ENCODE measurements at places on chromosomes 13 and 19.

DNA sequence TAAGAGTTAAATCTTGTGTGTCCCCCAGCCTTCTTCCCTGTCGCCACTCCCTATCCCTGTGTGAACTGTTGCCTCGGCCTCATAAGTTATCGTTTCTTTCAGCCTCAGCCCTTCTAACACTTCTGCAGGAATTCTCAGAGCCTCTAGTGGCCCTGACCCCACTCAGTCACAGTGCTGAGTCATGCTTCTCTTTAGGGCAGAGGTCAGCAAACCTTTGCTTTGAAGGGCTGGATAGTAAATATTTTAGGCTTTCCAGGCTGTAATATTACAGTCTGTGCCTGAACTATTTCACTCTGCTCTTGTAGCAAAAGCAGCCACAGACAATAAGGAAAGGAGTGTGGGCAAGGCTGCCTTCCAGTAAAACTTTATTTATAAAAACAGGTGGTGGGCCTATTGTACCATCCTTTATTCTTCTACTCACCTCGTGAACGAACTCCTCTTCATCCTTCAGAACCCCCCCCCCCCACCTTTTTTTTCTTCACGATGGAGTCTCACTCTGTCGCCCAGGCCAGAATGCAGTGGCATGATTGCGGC, 22.1 kb downstream of the MYO9B start:
- no peak for DNase-seq

DNA sequence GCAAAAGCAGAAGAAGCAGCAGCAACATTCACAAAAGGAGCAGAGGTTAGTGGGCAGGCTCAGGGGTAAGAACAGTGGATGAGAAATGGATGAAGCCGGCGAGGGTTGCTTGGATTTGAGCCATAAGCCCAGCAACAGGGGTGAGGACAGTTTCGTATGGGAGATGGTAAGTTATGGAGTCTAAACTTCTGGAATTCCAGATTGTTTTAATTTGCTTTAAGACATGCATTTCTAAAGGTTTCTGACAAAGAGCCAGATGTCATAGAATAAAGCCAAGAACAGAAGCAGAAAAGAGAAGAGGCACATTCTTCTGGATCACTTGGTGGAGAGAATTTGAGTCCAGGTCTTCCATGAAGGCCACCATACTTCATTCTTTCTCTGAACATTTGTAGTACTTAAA, 76.6 kb downstream of the TNFSF11 start:
- no peak for DNase-seq

DNA sequence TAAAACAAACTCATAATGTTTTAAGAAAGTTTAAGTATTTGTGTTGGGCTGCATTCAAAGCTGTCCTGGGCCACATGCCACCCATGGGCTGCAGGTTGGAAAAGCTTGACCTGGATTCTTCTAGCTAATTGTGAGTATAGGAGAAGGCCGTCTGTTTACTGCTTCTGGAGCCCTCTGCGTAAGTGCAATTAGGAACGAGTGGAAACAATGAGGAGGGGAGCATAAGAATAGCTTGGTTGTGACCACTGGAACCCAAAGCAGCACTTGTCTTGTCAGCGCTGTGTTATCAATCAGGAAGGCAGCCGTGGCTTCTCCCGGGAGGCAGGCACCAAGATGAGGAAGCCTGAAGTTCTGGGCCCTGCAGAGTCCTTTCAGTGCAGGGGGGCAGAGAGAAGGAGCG, 110.4 kb upstream of the MBNL2 start:
- DNase-seq = no peak

DNA sequence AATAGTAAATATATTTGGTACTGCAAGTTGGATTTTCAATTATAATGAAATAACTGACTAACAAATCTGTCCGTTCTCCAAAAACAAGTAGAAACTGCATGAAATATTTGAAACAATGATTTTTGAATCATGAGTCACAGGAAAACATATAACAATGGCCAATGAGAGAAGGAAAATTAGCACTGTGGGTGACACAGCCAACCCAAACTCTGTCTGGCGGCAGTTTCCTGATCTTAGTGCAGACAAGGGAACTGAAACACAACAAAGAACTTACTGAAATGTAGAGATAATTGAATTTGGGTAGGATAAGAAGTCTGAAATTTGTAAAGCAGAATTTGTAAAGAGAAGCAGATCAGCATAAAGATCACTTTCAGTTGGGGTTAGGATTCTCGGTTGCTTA, 2743.3 kb upstream of the PCDH20 start:
- no peak for DNase-seq

- no peak for DNase-seq
Measured at GRCh38 chr13:112602189-112602588, 14.2 kb upstream of the TUBGCP3 start.

- DNase-seq = no peak
Measured at GRCh38 chr13:59970847-59971246, 192.9 kb downstream of the DIAPH3 start.

DNA sequence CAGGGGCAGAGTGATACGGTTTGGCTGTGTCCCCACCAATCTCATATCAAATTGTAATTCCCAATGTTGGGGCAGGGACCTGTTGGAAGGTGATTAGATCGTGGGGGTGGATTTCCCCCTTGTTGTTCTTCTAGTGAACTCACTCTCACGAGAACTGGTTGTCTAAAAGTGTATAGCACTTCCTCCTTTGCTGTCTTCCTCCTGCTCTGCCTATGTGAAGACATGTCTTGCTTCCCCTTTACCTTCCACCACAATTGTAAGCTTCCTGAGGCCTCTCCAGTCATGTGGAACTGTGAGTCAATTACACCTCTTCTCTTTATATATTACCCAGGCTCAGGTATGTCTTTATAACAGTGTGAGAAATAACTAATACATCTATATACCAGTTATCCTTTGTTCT, 706.4 kb upstream of the KLHL1 start:
- no peak for DNase-seq

DNA sequence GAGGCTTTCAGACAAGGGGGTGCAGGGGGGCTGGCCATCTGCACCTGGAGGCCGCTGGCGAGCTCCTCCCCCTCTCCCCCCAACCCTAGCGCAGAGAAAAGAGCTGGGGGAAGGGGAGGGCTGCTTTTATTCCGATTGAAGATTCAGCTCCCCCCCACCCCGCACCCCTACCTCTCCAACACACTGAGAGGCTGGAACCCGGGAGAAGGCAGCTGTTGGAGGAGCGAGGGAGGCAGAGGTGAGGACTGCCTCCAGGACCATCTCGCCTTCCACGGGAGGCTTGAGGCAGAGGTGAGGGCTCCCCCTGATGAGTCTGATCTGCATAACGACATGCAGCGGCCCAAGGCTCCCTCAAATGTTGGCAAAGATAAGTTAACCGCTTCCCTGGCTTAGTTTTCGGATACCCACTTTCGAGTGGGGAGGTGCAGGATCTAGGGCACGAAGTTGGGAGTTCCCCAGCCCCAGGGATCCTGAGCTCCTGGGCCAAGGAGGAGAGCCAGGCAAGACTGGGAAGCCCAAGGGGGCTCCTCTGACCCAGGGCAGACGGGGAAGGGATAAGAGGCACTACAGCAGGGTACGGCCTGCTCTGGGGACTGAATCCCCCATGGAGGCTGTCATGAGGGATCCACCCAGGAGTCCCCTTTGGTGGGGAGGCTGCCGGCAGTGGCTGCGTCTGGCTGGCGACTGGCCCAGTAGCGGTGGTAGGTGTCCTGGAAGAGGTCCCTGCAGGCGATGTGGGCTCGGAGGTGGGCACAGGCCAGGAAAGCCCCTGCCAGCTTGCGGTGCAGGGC, 1.2 kb upstream of the NUMBL start:
- DNase-seq = no peak

- no peak for DNase-seq
Measured at GRCh38 chr13:45219938-45220375, 19.1 kb upstream of the KCTD4 start.

- peak; percentile 4 for DNase-seq
Measured at GRCh38 chr19:50046649-50047503, 21.1 kb downstream of the ZNF473 start.

- DNase-seq = no peak
Measured at GRCh38 chr19:1864480-1865171, 1.2 kb upstream of the KLF16 start.

Data from SHP77 treated with DMSO at 0.1 percent for 48 hours (cell line).